ENCODE measurements at places on chromosomes 7 and 10.

- DNase-seq: no peak
Observed at GRCh38 chr7:42877862-42878261, 34.0 kb downstream of the C7orf25 start.

- no peak for DNase-seq
Observed at GRCh38 chr10:86447432-86447831, 74.2 kb downstream of the WAPL start.

- no peak for DNase-seq
Observed at GRCh38 chr10:103941801-103942200, 23.8 kb upstream of the STN1 start.

GRCh38 chr10:86346799-86347665 lies 19.6 kb downstream of the GRID1 start:
- DNase-seq: no peak

- no peak for DNase-seq
Observed at GRCh38 chr10:116115036-116115641, 157.9 kb downstream of the GFRA1 start.

DNA sequence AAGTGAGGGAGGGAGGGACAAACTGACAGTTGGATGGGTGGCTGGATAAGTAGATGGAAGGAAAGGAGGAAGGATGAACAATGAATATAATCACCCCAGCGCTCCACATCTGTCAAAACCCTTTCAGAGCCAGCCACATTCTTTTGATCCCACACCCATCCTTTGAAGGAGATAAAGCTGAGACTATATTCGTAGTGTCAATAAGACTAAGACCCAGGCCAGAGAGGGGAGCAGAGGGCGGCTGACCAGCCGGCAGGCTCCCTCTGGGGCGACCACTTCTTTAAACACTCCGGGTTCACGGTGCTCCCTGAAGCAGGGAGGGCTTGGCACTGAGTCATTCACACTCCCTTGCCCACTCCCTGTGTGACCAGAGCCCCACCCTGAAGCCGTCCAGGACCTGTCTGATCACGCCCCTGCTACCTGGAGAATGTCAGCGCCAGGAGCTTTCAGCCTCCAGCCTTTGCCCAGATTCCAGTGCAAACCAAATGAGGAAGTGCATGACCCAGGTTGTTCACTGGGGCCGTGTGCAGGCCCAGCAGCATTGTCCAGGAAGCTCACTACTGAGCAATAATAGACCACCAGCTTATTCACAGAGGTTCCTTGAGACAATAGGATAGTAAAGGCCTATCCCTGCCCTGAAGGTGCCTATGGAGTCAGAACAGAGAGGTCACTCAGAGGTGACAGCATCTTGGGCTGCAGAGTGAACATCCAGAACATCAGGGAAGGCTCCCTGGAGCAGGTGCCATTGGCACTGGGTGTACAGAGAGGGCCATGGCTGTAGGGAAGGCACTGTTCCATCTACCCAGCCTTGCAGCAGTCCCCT lies 34.4 kb downstream of the UNC5B start:
- DNase-seq: no peak

DNA sequence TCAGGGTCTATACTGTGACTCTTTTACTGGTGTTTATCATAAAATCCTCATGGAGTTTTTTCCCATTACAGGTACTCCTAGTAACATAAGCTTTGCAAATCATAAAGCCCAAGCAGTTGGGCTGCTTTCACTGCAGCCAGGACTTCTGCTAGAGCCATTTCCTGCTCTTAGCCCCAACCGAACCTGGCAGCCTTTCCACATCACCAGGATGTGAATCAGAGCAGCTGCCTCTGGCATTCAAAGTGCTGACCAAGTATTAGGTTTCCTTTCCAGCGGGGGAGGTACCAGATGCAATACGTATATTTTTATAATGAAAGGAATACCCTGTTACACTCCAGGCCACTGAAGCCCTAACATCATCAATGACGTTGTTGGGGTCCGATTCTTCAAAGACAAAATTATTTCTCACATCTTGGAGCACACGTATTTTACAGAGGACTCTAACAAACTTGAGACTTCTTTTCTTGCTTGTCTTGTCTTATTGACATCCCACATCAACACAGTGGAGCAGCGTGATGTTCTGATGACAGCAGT lies 3.6 kb upstream of the HTR5A start:
- no peak for DNase-seq

DNA sequence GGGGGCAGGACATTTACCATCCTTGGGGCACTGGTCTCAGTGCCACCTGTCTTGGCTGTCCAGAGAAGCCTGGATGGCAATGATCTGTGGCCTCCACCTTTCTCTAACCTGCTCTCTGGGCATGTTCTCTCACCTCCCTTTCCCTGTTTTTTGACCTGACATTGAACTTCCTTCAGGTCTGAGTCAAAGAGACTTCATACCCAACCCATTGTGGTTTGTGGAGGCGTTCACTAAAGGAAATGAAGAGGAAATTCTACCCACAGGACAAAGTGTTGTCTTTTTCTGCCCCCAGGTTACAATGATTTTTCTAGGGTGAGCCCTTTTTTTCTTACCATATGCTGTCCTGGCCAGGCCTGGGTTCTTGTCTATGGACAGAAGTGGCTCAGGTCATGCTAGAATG lies 76.6 kb downstream of the CYP26A1 start:
- no peak for DNase-seq

DNA sequence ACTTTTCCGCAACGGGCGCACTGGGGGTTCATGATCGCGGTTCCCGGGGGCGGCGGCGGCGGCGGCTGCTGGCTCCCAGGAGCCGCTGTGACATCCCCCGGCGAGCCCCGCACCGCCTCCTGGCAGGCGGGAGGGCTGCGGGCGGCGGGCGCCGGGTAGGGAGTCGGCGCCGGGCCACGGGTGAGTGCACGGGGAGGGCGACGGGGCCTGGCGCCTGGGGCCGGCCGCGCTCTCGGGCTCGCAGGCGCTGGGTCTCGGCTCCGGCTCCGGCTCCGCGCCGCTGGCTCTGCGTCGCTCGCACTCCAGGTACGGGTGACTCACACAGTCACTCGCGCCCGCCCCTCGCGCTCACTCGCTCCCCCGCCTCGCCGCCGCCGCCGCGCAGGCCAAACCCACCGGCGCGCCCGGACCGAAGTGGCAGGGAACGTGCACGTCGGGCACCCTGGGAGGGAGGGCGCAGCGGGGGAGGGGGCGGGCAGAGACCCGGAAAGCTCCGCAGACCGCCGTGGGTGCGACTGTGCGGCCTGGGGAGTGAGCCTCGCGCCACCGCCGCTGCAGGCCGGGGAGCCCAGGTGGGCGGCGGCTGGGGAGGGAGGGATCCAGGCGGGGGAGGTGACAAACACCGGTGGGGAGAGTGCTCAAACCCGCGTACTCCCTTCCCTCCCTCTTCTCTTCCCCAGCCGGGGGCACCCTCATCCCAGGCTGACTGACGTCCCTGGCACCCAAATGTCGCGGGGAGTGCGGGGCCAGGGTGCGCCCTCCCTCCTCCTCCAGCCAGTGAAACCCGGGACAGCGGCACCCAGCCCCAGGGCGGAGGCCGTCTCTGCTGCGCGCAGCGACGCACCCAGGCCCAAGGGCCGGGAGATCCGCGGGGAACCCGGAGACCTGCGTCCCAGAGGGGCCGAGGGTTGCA lies 276.9 kb upstream of the NEBL start:
- no peak for DNase-seq

- no peak for DNase-seq
Observed at GRCh38 chr7:4010061-4010605, 672.0 kb upstream of the FOXK1 start.

- no peak for DNase-seq
Observed at GRCh38 chr7:14786314-14786895, 116.1 kb downstream of the DGKB start.

- peak; percentile 70 for DNase-seq
Observed at GRCh38 chr10:67609996-67610793, 85.8 kb downstream of the CTNNA3 start.

GRCh38 chr7:30114536-30115238 lies 20.1 kb upstream of the MTURN start:
- DNase-seq: no peak

DNA sequence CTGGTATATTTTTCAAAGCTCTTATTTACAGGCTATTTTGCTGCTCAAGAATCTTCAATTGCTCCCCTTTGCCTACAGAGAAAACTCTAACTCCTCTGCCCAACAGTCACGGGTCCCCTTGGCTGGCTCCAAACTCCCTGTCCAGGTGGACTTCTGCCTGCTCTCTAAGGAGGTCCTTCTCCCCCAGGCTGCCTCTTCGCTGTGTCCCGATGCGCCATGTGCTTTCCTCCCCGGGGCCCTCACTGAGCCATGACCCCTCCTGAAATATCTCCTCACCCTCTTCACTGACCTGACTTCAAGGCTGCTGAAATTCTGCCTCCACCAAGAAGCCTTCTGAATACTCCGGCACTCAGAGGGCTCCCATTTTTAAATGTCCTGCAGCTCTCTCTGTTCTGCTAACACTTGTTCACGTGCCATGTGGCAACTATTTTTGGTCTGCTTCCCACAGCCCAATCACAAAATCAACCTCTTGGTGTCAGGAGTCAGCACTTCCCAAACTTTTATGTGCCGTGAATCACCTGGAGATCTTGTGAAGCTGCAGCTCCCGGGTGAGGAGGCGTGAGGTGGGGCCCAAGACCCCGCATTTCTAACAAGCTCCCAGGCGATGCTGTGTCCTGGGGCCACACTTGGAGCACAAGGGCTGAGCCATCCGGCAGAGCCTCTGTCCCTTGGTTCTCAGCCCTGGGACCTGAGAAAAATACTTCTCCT lies 85.7 kb upstream of the COL13A1 start:
- no peak for DNase-seq

- DNase-seq: no peak
Observed at GRCh38 chr10:125262920-125263319, 102.6 kb upstream of the CTBP2 start.

GRCh38 chr7:30411897-30412296 lies 66.7 kb downstream of the NOD1 start:
- no peak for DNase-seq

GRCh38 chr10:24210501-24210900 lies 1.6 kb downstream of the KIAA1217 start:
- no peak for DNase-seq

GRCh38 chr7:26216049-26216448 lies 14.5 kb downstream of the CBX3 start:
- DNase-seq: no peak

DNA sequence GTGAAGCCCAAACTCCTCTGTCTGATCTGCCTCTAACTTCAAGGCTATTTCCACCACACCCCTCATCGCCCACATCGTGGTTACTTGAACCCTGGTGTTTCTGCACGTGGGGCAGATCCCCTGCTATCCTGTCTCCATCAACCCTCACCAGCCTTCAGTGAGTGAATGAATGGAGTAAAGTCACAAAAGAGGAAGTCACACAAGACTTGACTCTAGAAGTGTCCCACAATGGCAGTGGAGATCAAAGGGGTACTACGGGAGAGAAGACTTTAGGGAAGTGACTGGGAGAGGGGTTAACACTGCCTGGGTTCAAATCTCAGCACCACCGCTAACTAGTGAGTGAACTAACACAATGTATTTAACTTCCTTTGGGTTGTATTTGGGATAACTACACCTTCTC lies 85.9 kb downstream of the COBL start:
- no peak for DNase-seq

- DNase-seq: no peak
Observed at GRCh38 chr10:75109459-75109778, 2.0 kb upstream of the SAMD8 start.

DNA sequence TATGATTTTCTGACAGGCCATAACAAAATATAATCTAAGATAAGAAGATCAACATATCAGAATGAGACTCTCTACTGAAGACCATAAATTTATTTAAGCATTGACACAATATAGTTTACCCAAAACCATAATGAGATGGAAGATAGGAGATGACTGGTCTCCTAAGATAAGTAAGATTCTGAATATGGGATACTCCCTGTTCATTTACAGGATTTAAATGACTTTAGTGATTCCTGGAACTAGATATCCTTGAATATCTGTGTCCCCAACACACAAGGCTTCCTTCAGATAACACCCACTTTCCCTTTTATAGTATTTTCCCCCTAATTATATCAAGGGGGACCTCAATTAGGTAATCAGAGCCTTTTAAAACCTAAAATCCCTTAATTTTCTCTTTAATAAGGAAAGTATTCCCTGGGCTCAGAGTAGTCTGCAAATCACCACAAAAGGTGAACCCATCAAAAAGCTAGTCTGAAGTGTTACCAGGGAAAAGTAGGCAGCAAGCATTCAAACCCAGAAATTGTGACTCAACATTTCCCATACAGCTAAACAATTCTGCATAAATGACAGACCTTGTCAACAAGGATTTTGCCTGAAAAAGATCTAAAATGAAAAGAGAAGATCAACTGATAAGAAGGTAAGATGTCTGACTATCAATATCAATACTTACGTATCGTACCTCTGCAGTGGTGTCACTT lies 99.9 kb downstream of the CNOT4 start:
- no peak for DNase-seq

GRCh38 chr10:129892548-129893052 lies 71.5 kb downstream of the EBF3 start:
- no peak for DNase-seq

DNA sequence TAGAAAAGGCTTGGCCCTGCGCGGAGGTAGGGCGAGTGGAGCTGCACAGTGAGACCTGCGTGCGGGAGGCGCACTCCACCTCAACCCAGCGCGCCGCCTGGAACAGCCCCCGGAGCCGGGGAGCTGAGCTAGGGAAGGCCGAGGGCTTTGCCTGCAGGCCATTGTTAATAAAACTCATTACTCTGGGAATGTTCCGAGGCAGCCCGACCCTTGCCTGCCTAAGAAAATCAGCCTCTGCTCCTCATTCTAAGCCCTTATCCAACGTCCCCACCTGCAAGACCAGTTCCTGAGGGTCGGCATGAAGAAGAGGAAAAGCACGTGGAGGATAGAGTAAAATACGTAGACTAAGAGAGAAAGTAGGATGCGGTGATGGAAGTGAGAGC lies 55.3 kb downstream of the C7orf25 start:
- no peak for DNase-seq

- peak; percentile 44 for DNase-seq
Observed at GRCh38 chr7:24786941-24787340, 29.7 kb upstream of the GSDME start.

DNA sequence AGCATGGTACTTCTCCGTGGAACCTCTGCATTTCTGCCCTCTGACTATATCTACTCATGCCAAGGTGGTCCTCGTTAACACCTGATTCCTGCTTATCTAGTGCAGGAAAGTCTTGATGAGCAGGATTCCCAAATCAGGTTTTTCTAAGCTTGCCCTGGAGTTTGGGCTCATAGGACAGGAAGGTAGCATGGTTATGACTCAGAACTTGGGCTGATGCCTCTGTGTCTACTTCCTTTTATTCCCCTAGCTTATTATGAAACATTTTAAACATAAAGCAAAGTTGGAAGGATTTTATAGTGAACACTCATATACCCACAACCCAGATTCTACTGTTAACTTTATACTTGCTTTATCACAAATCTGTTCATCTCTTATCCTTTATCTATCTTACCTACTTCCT lies 5.6 kb downstream of the SUFU start:
- peak; percentile 19 for DNase-seq

- DNase-seq: no peak
Observed at GRCh38 chr7:91114232-91114631, 150.0 kb upstream of the FZD1 start.

DNA sequence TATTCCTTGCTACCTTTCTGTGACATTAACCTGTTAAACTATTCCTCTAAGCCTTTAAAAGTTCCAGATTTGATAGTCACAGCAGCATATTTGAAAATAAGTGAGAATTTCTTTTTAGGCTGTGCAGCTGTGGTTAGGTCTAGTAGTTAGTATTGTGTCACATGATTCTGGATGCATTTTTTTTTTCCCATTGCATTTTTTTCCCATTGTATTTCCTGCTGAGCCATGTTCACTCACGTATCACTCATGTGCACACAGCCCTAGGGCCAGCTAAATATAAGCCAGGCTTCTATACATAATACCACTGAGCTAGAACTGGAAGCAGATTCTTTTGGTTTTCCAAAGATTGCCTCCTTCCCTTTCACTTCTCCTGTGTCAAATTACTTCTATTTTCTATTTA lies 37.4 kb downstream of the DNAJC9 start:
- no peak for DNase-seq

Measured in fibroblast of skin of left biceps (primary cell).